Right ventricle myocardium inferior (tissue), 1 donor: ENCODE measurements at places on chromosomes 1 and 21. TPM values are rescaled to one million over a fixed set of nuclear protein-coding genes. Genes with fewer than 3 reads are reported as not detected.

Gene OR2T2
- not detected for total RNA-seq

Gene SMCP
- not detected for total RNA-seq

Gene LRRC53
- total RNA-seq: not detected

Gene CYP2J2
- 76.4 TPM for total RNA-seq

Gene EXTL1
- total RNA-seq: 11.2 TPM

Gene KDF1
- total RNA-seq: 0.68 TPM

Gene A3GALT2
- not detected for total RNA-seq

Gene HTR1D
- 0.11 TPM for total RNA-seq

Gene CACNA1S
- total RNA-seq: not detected

Gene ORC1
- 0.46 TPM for total RNA-seq

Gene TCEA3
- 73.6 TPM for total RNA-seq

Gene LAD1
- 2.4 TPM for total RNA-seq

Gene PTGFR
- total RNA-seq: 1.3 TPM

Gene UBL4B
- total RNA-seq: not detected

Gene TEX38
- not detected for total RNA-seq

Gene SGIP1
- 3.5 TPM for total RNA-seq

Gene AMY1A
- not detected for total RNA-seq
